LHCN-M2 (cell line): ENCODE measurements at places on chromosomes 16 and 17.

DNA sequence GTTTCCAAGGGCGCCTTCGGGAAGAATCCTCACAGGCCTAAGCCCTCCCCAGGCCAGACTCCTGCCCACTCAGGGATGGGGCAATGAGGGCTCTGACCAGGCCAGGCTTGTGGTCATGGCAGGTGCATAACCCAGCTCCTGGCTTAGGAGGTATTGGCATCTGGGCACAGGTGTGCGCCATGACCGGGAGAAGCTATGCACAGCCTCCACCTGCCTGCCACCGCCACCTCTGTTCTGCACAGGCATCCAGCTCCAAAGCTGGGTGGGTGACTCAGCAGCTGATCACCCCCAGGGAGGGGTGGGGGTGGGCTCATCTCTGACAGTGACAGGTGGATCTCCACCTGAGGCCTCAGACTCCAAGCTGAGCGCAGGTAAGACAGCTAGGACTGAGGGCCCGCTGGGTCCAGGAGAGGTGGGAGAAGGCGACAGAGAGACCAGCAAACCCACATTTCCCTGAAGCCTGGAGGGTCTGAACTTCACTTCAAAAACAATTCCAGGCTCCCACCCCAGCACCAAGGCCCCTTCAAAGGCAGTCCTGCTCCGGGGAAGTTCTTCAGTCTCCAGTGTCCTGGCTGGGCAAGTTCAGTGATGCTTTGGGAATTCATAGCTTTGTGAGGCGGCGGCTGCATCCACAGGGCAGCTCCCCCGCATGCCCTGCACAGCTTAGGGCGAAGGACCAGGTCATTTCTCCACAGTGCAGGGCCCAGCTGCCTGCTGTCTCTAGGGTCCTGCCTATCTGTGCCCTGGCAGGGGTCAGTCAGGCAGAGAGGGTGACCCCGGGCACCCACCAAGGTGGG is 121.6 kb upstream of the SMURF2 start:
- DNase-seq, result no peak

DNA sequence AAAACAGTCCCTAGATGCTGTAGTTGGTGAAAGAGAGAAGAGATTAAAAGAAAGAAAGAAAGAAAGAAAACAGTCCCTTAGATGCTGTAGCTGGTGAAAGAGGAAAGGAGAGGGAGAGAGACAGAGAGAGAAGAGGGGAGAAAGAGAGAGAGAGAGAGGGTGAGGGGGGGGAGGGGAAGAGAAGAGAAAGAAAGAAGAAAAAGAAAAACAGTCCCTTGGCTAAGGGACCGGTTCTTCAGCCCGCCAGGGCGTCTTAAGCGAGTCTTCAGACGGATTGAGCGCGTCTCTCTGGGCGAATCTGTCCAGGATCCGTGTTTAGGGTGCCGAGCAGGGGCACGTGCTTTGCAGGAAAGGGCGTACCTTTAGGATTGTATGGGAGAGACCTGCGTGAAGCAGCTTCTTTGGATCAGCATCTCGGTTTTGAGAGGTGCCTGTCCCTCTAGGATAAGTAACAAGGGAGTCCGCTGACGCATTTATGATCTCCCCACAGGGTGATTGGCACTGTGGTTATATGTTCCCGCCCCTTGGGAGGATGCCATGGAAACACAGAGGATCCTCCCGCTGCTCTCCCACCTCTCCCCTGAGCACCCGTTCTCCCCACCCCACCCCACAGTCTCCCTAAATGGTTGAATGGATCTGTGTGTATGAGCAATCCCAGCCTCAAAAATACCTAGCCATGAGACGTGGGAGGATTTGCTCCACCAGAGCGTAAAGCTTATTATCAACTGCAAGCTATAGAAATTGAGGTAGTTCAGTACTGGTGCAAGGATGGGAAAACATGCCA is 16.7 kb downstream of the GNGT2 start:
- DNase-seq, result peak; percentile 9

GRCh38 chr17:56847106-56847505 is 13.2 kb downstream of the DGKE start:
- DNase-seq, result no peak

DNA sequence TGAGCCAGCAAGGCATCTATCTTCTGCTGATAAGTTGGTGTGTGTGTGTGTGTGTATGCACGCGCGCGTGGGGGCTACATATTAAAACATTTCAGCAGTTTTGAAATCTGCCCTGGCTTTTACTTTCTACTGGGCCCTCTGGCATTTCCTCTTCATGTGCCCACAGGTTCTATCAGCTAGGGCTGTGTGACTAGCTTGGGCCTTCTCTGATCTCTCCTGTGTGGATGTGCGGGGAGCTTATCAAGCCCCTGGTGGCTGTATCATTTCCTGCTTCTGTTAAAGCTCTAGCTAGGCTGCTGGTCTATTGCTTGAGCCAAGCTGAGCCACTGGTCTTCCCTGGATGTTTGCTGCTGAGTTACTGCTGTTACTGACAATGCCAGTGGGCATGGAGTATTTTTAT is 132.5 kb downstream of the AATF start:
- no peak for DNase-seq

DNA sequence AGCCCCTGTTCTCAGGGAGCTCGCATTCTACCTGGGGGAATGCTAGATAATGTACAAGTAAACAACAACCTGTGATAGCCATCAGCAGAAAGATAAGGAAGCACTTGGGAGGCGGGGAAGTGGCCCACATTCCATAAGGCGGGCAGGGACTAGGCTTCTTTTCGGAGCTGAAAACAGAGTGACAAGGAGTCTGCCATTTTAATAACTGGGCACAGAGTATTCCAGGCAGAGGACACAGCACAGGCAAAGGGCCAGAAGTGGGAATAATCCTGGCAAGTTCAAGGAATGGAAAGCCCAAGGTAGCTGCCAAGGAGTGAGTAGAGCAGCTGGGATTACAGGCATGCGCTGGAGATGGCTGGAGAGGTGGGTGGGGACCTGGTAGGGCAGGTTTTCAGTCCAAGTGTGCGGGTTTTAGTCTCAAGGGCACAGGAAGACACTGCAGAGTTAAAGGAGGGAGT is 24.3 kb downstream of the USP43 start:
- no peak for DNase-seq

GRCh38 chr17:59510611-59511010 is 54.8 kb upstream of the DHX40 start:
- no peak for DNase-seq

- no peak for DNase-seq
Measured at GRCh38 chr17:27817731-27818130, 17.4 kb upstream of the NOS2 start.

- no peak for DNase-seq
Measured at GRCh38 chr17:35651467-35651866, 64.3 kb downstream of the AP2B1 start.

DNA sequence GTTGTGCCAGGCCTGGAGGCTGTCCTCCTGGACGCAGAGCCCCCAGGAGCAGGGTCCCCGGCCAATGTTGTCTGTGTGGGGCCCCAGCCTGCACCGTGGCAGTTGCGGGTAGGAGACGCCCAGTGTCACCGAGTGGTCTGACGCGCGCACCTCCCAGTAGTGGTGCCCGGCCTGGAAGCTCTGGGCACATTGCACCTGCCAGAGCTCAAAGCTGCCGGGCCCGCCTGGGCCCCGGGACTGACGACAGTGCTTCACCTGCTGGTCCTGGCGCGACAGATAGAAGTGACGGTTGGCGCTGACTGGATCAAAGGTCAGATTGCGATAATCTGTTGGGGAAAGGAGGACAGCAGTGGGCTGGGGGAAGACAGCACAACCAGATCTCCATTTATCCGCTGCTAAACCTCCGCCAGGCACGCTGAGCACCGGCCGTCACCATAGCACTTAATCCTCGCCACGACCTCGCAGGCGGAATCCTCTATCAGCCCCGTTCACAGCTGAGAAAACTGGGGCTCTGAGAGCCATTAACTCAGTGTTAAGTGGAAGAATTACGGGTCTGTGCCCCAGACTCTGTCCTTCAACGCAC is 5.6 kb downstream of the TRIM65 start:
- DNase-seq, result no peak

GRCh38 chr16:21244518-21245215 is 11.2 kb downstream of the ANKS4B start:
- no peak for DNase-seq

DNA sequence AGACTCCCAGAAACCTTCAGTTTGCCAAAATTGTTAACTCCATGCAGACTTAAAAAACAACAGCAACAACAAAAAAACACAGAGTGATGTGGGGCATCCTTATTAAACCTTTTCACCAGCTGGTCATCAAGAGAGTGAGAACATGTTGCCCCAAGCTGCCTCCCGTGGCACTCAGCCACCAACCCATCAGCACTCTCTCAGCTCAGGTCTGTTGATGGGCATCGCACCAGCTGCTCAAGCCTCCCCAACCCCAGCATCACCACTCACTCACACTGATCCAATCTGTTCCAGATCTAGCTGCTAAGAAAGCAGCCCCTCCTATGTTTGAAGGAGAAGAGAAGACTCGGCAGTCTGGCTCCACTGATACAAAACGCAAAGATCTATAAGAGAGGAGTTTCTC is 46.8 kb downstream of the SLC39A11 start:
- peak; percentile 14 for DNase-seq

DNA sequence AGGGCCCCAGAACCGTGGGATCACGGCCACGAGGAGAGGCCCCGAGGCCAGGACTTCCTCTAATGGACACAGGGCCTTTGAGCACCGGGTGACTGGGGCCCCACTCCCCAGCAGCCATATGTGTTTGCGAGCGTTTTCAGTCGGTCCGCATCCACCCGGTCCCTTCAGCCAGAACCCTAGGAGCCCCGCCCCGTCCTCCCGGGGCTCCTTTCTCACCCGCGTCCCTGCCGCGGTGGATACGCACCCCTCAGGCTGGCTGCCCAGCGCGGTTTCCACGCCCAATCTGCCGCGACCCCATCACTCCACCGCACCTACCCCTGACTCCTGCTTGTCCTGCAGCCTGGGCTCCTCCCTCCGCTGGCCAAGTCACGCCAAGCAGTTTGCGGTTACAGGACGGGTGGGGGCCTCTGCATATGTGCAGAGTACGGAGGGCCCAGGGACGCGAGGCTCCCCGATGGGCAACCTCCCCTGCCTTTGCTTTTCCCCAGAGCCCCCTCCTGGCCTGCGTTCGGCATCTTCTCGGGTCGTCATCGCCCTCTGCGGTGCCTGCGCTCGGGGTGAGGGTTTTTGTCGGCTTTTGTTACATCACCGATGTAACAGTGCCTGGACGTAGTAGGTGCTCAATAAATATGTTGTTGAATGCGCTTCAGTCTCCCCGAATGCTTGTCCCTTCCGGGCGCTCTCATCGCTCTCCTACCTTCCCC is 1.0 kb upstream of the TTYH2 start:
- peak; percentile 10 for DNase-seq

DNA sequence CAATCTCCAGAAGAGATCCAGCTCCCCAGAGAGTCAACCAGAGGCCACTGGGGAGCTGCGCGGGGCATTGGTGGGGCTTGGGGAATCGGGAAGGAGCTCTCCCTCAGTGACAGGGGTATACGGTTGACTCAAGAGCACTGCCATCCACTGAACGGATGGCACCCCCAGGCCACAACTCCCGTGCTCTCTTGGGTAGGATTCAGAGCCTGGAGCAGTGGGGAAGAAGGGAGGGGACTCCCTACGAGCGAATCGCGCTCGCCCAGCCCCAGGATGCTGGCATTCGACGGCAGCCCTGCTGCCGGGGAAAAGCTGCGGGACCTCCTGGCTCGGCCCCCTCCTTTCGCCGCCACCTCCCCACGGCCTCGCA is 473 bp upstream of the TPPP3 start:
- no peak for DNase-seq

GRCh38 chr16:1670371-1670770 is 7.7 kb upstream of the JPT2 start:
- DNase-seq, result no peak

DNA sequence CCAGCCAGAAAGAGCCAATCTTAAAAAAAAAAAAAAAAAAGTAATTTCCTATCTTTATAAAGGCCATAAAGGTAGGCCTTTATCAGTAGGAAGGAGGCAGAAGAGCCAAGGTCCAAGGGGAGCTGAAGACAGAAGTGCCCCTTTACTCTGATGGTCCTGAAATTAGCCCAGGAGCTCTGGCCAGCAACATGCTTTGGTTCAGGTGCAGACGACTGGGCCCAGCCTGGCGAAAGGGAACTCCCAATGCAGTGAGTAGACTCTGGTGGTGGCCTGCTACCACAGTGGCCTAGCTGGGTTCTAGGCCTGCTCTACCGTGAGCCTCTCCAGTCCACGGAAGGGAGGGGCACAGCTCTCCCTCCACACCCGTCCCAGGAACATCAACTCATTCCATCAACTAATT is 23.1 kb upstream of the MEIOB start:
- DNase-seq, result no peak

DNA sequence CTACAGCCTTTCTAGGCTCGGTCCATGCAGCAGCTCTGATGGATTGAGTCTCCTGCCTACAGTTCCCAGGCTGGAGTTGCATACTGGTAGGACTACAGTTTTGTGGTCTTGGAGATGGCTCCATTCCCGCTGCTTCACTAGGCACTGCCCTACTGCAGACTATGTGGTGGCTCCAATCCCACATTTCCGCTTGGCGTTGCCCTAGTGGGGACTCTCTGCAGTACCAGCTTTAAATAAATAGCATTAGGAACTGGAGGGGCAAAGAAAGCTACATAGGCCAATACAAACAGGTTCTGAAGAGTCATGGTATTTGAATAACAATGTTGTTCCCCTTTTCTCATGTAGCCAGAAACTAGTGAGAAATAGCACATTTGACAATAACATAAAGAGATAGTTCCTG is 5.4 kb upstream of the GOSR2 start:
- DNase-seq, result no peak

GRCh38 chr16:75742424-75743047 is 16.2 kb upstream of the CPHXL start:
- DNase-seq, result peak; percentile 8

- no peak for DNase-seq
Measured at GRCh38 chr17:41512546-41513167, 6.0 kb downstream of the KRT15 start.

DNA sequence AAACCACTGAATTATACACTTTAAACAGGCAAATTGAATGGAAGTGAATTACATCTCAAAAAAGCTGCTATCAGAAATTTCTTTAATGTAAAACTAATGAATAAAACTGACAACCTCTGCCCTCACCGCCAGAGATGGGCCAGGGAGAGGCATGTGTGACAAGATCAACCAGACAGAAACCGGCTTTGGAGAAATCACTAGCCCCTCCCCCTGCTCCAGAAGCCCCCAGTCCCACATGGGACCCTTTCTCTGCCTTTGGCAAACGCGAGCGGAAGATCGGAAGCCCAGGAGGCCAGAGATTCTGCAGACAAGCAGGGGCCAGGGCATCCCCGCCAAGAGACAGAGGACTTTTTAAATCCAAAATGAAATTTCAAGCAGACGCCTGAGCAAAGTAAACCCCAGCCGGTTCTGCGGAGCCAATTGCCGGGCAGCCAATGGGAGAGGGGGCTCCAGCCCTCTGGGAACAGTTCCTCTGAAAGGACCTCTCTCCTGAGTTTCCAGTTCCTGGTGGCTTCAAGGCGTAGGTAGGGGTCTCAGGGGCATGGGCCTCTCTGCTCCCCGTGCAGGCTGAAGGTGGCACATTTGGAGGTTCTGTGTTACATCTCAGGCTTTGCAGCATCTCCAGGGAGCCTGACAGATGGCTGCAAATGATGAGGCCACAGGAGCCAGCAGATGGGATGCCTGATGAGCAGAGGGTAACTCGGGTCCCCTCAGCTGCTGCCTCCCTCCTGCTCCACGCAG is 118.1 kb downstream of the GSG1L start:
- no peak for DNase-seq
